ENCODE measurements at places on chromosomes 16 and 17.

DNA sequence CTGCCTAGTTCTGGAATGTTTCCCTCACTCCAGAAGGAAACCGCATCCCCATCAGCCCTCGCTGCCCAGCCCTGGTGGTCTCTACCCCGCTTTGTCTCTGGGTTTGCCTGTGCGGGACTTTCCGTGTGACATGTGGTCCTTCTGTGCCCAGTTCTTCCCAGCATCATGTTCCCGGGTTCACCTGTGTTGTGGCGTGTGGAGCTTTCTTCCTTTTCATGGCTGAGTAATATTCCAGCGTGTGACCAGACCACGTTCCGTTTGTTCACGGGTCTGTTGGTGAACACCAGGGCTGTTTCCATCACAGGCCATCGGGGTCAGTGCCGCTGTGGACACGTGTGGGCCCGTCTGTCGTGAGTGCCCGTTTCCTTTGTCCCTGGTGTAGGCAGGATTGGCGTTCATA, 32.1 kb downstream of the CACNA1H start:
- DNase-seq = no peak

- DNase-seq = no peak
These were observed 15.3 kb downstream of the MPP2 start for GRCh38 chr17:43891851-43892646.

DNA sequence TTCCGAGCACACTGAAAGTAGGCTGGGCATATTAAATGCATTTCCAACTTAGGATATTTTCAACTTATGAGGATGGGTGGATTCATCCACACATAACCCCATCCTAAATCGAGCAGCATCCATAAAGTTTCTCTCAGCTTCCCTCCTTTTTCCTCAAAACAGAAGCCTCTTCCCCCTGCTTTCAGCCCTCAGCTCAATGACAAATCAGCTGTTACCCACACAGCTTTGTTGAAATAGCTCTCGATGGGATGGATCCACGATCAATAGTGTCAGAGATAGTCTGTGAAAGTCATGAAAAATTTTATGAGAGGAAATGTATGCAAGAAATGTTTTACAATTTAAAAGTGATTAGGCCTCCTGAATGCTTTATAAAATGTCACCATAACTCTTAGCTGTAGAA, 2.5 kb downstream of the DHX33 start:
- DNase-seq = no peak

DNA sequence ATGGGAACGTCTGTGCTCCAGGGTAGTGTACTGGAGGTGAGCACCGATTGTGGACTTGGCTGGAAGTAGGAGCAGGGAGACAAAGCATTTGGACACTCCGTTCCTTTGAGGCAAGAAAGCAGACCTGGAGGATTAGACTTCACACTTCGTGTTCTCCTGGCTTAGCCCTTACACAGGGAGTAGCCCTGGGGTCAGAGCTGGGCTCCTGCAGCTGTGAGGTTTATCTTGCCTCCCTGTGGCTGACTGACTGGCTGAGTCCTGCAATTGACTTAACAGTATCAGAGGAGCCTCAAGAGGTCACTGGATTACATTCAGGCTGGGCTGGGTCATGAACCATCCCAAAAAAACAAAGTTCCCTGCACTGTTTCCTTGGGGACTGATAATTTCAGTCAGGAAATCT, 37.1 kb downstream of the MPRIP start:
- DNase-seq = no peak

DNA sequence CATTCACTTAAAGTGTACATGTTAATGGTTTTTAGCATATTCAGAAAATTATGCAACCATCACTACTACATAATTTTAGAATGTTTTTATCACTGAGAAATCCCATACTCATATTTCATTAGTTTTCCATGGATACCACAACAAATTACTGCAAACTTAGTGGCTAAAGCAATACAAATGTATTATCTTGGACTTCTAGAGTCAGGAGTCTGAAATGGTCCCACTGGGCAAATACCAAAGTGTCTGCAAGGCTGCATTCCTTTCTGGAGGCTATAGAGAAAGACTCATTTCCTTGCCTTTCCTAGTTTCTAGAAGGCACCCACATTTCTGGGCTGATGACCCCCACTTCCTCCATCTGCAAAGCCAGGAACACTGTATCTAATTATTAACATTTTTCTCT, 16.9 kb upstream of the GNAO1 start:
- DNase-seq = no peak

DNA sequence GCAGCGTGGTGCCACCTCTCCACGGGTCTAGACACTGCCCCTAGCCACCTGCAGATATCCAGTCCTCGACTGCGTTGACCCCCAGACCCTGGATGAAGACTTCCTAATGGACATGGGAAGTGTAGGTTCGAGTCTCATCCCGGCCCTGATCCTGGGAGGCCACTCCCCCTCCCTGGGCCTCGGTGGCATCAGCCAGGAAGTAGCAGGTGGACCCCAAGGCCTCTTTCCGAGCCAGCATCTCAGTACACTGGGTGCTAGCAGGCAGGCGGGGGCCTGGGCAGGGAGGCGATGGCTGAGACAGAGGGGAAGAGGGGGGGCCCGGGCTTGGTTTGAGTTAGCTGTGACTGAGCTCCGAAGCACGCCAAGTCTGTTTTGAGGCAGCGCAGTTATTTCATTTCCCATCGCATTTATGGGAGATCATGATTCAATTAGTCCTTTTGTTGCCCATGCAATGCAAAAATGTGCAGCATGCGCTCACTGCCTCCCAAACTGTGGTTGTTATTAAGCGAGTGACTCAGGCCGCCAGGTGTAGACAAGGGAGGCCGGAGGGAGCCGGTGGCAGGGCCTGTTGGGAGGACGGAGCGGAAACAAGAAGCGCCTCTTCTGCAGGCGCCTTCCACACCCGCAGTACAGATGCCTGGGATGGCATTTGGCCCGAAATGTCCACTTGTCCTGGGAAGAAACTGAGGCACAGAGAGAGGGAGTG, 25.3 kb upstream of the ZNF469 start:
- DNase-seq = no peak

DNA sequence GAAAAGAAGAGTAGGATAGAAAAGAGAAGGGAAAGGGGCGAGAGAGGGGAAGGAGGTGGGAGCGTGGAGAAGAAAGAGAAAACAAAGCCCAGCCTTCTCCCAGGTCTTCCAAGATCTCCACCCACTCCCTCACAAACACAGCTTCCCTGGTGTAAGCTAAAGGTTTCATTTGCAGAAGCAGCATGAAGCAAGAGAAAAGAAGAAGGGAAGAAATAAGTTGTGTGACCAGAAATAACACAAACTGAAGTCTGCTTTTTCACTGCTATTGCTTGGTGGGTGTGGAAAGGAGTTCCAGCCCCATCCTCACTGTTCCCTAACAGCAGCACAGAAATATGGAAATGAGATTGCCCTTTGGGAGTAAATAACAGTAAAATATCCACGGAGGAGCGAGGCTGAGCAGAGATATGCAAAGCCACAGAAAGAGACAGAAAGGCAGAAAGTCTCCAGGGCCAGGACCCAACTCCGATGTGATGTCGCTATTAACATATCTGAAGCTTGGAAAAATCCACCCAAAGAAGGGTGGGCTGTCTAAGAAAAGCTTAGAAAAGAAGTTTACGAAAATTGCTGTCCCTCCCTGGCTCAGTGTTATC, 10.3 kb upstream of the GAS7 start:
- DNase-seq = no peak

DNA sequence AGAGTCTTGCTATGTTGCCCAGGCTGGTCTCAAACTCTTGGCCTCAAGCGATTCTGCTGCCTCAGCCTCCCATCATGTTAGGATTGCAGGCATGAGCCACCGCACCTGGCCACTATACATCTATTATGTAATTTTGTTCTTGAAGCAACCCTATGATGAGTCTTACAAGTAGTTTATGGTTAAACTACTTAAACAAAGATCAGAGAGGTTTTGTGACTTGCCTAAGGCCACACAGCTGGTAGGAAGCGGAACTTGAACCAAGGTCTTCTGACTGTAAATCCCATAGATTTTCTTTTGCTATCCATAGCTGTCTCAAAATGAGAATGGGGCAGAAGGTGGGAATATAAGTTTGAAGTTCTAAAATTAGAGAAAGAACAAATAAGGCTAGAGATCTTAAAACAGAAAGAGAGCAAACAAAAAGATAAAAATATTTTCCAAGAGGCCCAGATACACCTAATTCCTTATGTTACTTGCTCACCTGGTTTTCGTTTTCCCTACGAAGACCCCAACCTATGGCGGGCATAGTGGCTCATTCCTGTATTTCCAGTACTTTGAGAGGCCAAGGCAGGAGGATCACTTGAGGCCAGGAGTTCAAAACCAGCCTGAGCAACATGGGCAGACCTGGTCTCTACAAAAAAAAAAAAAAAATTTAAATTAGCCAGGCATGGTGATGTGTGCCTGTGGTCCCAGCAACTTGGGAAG, 32.4 kb downstream of the VWA3A start:
- no peak for DNase-seq

- no peak for DNase-seq
These were observed 67.4 kb downstream of the SNX11 start for GRCh38 chr17:48174833-48175523.

GRCh38 chr16:89319886-89320781, 102.6 kb downstream of the ZNF778 start:
- peak; percentile 72 for DNase-seq

- DNase-seq = no peak
These were observed 16.1 kb downstream of the AMFR start for GRCh38 chr16:56409195-56409594.

- DNase-seq = no peak
These were observed 5.6 kb upstream of the SUPT4H1 start for GRCh38 chr17:58357312-58358297.

DNA sequence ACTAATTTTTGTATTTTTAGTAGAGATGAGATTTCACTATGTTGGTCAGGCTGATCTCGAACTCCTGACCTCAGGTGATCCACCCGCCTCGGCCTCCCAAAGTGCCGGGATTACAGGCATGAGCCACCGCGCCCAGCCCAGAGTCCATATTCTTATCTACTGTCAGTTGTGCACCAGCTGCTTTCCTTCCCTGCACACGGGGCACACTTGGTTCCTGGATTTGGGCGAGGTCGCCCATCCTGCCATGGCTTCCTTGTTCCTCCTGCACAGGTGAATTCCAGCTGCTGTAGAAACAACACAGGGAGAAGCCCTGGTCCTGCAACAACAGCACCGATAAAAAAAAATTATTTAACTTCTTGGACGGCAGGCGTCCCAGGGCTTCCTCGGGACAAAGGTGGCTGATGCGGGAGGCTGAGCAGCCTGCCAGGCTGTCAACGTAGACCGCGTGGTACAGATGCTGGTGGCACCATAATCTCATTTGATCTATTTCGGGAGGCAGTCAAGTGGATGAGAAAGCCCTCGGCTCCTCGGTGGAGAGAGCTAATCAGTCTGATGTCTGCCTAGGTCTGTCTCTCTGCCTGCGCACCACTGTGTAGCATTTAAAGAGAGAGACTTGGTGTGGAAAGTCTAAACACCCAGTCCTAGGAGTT, 19.1 kb downstream of the RGS9 start:
- DNase-seq = no peak

DNA sequence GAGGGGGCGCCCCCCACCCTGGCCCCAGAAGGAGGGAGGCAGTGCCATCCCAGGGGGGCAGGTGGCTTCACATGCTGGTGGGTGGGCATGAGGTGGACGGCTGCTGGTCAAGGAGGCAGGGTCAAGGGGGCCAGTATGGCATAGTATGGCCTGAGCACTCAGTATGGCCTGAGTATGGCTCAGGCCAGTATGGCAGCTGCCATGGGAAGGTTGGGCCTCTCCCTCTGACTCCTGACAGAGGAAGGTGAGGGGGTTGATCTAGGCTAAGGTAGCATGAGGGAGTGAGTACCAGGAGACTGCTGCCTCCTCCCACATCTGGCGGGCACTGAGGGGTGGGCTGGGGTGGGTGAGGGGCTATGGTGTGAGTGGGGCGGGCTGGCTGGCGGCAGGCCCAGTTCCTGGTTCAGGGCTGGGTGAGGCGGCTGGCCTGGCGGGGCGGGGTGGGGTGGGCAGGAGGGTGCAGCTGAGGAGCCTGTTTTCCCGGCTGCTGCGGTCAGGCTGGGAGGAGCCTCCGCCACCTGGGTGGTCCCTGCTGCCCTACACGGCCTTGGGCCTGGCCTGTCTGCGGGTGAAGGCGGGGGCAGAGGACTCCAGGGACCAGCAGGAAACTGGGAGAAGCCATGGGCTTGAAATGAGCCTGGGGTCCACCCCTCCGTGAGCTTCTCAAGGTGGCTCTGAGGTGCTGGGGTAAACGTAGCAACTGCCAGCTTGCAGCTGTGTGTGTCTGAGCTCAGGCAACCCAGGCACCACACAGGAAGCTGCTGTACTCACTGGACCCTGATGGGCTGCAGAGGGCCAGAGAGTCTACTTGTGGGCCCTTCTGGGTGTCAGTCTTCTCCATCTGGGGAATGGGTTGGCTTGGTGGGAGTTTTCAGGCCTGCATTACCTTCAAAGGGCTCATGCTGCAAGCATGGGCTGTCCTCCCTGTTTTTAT, 57.0 kb downstream of the RAI1 start:
- DNase-seq = no peak

- DNase-seq = no peak
These were observed 790.8 kb upstream of the SOX9 start for GRCh38 chr17:71330099-71330375.

GRCh38 chr16:4593086-4593485, 21.6 kb downstream of the UBALD1 start:
- no peak for DNase-seq

- no peak for DNase-seq
These were observed 37.5 kb downstream of the SOCS3 start for GRCh38 chr17:78322327-78322857.

GRCh38 chr17:75843577-75844529, at the start of gene UNC13D:
Gene UNC13D, minus strand, starts transcription at chr17:75844404. Its CDS starts 67 bp downstream, at chr17:75844337.
- DNase-seq = peak; percentile 72

All from stimulated activated naive CD8-positive, alpha-beta T cell treated with anti-CD3 and anti-CD28 coated beads, Interleukin-15, Interleukin-2, amounts not matched to agents 100 U/mL and 50 U/mL, for 24 hours (primary cell).